ENCODE measurements at places on chromosomes 12 and 14. TPM values are rescaled to one million over a fixed set of nuclear protein-coding genes. Genes with fewer than 3 reads are reported as not detected.

DNA sequence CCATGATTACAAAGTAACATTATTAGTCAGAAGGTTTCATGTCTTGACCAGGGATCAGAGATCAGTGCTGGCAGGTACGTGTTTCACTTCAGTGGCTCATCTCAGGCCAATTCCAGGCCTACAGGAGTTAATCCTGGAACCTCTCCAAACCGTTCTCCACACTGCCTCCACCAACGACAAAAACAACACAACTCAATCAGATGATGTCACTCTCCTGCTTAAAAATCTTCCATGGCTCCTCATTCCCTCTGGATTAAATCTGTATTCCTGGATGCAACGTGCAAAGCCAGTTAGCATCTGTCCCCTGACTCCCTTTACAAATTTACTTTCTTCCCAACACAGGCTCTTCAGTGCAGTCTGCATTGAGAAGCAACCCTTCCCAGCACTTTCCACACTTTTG lies 34.3 kb upstream of the TXNRD1 start:
- H3K4me3 ChIP-seq: no peak overlapping the region
- peaks cover 16% of the 10 kb centered on the region for H3K4me1 ChIP-seq
- H3K36me3 ChIP-seq: no peaks in the 10 kb centered on the region
- DNase-seq: no peak

CLEC4C gene
- not detected for total RNA-seq

RPGRIP1 gene
- not detected for total RNA-seq

DNA sequence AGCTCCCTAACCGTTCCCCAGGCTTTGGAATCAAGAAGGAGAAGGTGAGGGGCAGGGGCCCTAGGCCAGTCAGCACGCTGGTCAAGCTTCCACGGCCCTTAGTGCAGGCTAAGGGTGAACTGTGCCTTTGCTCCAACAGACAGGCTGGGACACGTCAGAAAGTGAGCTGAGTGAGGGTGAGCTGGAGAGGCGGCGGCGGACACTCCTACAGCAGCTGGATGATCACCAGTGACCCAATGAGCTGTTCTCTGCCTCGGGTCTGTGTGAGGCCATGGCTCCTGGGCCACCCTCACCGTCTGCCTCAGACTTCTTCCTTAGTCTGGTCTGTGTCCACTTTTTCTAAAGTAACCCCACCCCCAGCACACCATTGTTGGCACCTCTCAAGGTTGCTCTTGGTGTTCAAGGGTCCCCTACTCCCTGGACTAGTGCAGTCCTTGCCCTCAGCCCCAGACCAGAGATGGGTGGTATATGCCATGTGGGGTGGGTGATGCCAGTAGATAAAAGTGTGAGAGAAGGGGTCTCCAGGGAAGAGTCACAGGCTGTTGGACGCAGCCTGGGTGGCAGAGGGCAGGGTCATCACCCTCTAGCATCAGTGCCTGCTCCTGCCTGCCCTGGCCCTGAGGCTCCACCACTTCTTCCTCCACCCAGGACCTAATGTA lies 20.7 kb downstream of the PRPF40B start:
- DNase-seq: no peak
- no peak overlapping the region for H3K27ac ChIP-seq
- H3K4me3 ChIP-seq: no peak overlapping the region
- no peaks in the 10 kb centered on the region for H3K27me3 ChIP-seq

DNA sequence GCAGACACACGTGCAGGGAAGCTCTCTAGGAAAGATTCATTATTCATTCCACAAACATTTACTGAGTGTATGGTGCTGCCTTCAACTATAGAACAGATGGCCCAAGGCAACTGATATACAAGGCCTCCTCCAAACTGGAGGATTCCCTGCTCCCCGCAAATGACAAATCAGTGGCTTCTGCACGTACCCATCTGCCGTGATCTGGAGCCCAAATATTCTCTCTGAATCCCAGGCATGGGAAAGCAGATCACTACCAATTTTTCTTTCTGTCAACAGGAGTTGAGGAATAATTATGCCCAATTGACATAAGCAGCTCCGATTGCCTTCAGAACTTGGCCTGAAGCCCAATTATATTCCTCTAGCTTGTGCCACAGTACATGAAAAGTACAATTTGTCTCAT lies 174.2 kb upstream of the CCDC196 start:
- H3K27me3 ChIP-seq: no peaks in the 10 kb centered on the region
- H3K4me3 ChIP-seq: no peak overlapping the region
- DNase-seq: no peak
- no peak overlapping the region for H3K27ac ChIP-seq
- no peaks in the 10 kb centered on the region for H3K36me3 ChIP-seq
- H3K4me1 ChIP-seq: no peaks in the 10 kb centered on the region

KRT73 gene
- not detected for total RNA-seq

DNA sequence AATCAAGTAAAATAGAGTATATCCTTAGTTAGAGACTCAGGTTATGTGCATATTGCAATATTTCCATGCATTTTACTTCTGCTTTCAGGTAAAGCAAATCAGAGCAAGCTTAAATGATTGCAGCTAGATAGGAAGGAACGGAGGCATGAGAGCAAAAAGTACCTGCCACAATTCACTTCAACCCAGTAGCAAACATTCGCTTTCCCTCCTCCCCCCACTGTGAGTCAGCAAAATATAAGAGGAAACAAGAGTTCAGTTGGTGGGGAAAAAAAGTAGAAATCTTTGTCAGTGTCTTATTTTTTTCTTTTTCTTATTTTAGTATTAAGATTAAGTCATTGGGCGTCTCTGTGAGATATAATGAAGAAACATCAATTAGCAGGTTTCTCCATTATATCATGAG lies 475.4 kb downstream of the NPAS3 start:
- no peak for DNase-seq
- H3K4me3 ChIP-seq: no peak overlapping the region
- H3K27me3 ChIP-seq: no peaks in the 10 kb centered on the region
- H3K36me3 ChIP-seq: no peaks in the 10 kb centered on the region

DNA sequence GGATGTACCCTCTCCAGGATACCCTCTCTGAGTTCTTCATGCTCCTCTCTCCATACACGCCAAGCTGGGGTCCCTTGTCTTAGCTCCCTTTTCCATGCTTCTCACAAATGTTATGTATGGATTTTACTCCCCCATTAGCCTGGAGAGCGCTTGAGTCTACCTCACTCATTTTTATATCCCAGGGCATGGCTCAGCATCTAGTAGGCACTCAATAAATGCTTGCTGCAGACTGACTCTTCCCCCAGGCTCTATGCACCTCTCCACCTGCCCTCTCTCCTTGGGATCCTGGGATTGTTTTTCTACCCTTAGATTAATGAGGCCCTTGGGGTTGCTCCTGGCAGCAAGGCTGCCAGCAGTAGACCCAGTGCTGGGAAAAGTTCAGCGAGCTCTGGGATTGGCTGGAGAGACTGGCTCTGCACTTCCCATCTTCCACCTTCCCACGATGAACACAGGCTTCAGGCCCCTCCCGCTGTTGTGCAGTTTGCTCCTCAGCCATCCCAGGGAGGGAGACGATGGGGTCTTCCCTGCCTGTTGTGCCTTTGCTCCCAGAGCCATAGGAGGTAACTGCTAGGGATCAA lies 2.2 kb downstream of the NRIP2 start:
- DNase-seq: no peak
- H3K27me3 ChIP-seq: no peaks in the 10 kb centered on the region
- no peaks in the 10 kb centered on the region for H3K4me1 ChIP-seq
- no peaks in the 10 kb centered on the region for H3K36me3 ChIP-seq

DNA sequence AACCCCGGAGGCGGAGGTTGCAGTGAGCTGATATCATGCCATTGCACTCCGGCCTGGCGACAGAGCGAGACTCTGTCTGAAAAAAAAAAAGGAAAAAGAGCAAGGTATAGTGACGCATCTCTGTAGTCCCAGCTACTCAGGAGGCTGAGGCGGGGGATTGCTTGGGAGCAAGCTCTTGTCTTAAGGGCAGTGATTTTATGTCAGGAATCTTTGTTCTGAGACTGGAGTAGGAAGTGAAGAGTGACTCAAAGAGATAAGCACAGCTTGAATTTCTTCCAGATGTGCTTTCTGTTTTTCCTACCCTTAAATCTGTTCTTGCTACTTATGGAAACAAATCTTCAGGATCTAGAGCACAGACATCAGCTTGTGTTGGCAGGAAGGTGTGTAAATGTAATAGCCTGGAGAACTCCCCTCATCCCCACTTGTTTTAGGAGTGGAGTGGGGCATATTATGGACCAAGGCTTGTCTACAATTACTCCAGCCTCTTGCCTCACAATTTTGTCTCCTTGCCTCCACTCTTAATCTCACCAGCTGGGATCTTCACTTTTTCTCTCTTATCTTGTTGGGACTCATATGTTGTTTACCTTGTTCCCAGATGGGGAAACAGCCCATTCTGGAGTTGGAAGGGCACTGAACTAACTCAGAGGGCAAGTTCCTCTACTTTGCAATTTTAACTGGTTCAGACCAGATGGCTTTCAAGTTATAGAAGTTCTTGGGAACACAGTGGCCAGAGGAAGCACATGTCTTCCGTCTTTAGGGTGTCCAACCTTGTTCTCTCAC lies 7.5 kb downstream of the TMED2 start:
- peaks cover 55% of the 10 kb centered on the region for H3K36me3 ChIP-seq
- H3K27ac ChIP-seq: no peak overlapping the region
- H3K27me3 ChIP-seq: no peaks in the 10 kb centered on the region
- H3K4me3 ChIP-seq: no peak overlapping the region
- DNase-seq: no peak

GRCh38 chr12:30417697-30418231 lies 277.9 kb downstream of the IPO8 start:
- H3K36me3 ChIP-seq: no peaks in the 10 kb centered on the region
- DNase-seq: peak; percentile 44
- no peak overlapping the region for H3K4me3 ChIP-seq
- no peak overlapping the region for H3K27ac ChIP-seq
- no peaks in the 10 kb centered on the region for H3K27me3 ChIP-seq

GRCh38 chr12:90233168-90234100 lies 524.8 kb upstream of the ATP2B1 start:
- no peaks in the 10 kb centered on the region for H3K4me1 ChIP-seq
- DNase-seq: no peak
- H3K4me3 ChIP-seq: no peak overlapping the region
- H3K36me3 ChIP-seq: no peaks in the 10 kb centered on the region
- H3K27ac ChIP-seq: no peak overlapping the region
- no peaks in the 10 kb centered on the region for H3K27me3 ChIP-seq

DNA sequence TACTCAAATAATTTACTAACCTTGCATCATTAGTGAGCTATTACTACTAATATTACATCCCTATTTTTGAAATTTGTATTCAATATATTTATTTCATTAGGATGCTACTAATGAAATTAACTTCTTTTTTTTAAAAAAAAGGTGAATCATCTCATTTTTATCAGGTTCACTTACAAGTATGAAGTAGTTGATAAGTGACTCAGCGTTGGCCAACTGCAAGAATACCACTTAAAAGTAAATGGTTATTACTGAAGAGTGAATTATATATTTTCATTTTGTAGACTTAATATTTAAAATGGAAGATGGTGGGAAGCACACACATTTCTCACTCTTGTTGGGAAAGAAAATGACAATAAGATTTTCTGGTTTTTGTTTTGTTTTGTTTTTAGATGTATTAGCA lies 19.6 kb downstream of the OR4N2 start:
- no peaks in the 10 kb centered on the region for H3K4me1 ChIP-seq
- H3K4me3 ChIP-seq: no peak overlapping the region
- no peak for DNase-seq
- H3K36me3 ChIP-seq: no peaks in the 10 kb centered on the region

DNA sequence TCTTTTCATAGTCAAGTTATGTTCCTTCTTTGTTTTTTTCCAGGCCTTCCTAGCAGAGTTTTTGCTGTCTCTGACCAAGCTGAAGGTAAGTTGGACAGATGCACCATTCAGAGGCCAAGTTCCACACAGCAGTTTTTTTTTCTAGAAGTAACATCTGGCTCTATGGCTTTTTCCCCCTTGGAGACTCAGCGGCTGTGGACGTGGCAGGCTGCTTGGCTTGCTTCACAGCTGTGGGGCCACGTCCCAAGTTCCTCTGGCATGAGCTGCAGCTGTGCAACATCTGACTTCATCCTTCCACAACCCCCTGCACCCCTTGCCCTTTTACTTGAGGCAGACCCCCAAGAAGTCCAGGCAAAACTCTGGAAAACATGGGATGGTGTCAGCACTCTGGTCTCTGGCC lies 24.2 kb upstream of the RHOJ start:
- DNase-seq: no peak
- no peak overlapping the region for H3K4me3 ChIP-seq
- H3K4me1 ChIP-seq: no peaks in the 10 kb centered on the region
- no peak overlapping the region for H3K27ac ChIP-seq

CD4 gene
- total RNA-seq: 0.42 TPM

CLEC4D gene
- not detected for total RNA-seq

DNA sequence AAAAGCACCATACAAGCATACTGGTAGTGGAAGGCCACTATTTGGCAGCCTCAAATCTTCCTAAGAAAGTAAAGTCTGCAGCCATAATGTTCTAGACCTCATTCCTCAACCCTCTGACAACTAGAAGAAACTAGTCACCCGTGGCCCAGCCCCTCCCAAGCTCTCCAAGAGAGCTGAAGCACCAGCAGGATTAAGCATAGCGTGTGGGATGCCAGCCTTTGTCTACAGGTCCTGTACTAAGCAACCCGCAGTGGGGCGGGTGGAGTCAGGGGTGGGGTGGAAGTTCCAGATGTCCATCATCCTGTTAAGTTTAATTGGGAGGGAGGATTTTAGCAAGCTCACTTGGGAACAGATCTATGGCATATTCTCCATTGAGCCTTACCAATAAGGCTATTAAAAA lies 14.2 kb downstream of the SLC11A2 start:
- 0 out of 2 replicates have a peak, but pooled peaks cover 4% of the 10 kb centered on the region for H3K36me3 ChIP-seq
- H3K4me1 ChIP-seq: peaks cover 10% of the 10 kb centered on the region
- H3K27ac ChIP-seq: no peak overlapping the region
- no peak overlapping the region for H3K4me3 ChIP-seq

- no peaks in the 10 kb centered on the region for H3K4me1 ChIP-seq
- H3K4me3 ChIP-seq: no peak overlapping the region
- H3K36me3 ChIP-seq: no peaks in the 10 kb centered on the region
- H3K27ac ChIP-seq: no peak overlapping the region
- no peaks in the 10 kb centered on the region for H3K27me3 ChIP-seq
- no peak for DNase-seq
Measured at GRCh38 chr14:74653386-74654138, 41.5 kb upstream of the LTBP2 start.

RASAL1 gene
- 16.0 TPM for total RNA-seq

CLEC7A gene
- total RNA-seq: not detected

- H3K27me3 ChIP-seq: no peaks in the 10 kb centered on the region
- no peak overlapping the region for H3K4me3 ChIP-seq
- H3K27ac ChIP-seq: no peak overlapping the region
- no peaks in the 10 kb centered on the region for H3K36me3 ChIP-seq
- peaks cover 20% of the 10 kb centered on the region for H3K4me1 ChIP-seq
Measured at GRCh38 chr14:55577229-55577628, 2.8 kb upstream of the KTN1 start.

All from HCT116 (cell line).